Central memory CD4-positive, alpha-beta T cell (primary cell): ENCODE measurements at places on chromosomes 7 and 10.

DNA sequence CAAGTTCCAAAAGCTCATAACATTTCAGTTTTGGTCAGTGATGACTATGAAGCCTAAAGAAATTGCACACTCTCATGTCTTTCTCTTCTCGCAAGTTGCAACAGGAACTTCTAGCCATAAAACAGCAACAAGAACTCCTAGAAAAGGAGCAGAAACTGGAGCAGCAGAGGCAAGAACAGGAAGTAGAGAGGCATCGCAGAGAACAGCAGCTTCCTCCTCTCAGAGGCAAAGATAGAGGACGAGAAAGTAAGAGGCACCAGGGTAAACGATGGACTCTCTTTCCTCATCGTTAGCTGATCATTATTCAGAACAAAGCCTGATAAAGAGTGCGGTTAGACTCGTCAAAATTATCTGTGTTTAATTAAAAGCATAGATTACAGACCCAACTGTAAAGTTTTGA is 94.7 kb downstream of the HDAC9 start:
- DNase-seq, result no peak

- no peak for DNase-seq
Observed at GRCh38 chr10:94430701-94431100, 28.4 kb downstream of the TBC1D12 start.

- DNase-seq, result no peak
Observed at GRCh38 chr10:23192712-23193434, 761 bp downstream of the PTF1A start.

GRCh38 chr10:91550021-91550420 is 82.8 kb downstream of the PPP1R3C start:
- DNase-seq, result no peak

GRCh38 chr10:129342385-129342784 is 124.7 kb upstream of the MGMT start:
- no peak for DNase-seq

GRCh38 chr7:43642897-43643630 is 60.2 kb downstream of the STK17A start:
- no peak for DNase-seq

DNA sequence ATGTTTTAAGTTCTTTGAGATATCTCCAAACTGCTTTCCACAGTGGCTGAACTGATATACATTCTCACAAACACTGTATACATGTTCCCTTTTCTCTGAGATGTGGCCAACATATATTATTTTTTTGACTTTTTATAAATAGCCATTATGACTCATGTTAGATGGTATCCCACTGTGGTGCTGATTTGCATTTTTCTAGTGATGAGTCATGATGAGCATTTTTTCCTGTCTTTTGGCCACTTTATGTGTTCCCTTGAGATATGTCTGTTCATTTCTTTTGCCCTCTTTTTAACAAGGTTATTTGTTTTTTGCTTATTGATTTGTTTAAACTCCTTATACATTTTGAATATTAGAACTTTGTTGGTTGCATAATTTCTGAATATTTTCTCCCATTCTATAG is 1055.1 kb downstream of the NXPH1 start:
- DNase-seq, result no peak

DNA sequence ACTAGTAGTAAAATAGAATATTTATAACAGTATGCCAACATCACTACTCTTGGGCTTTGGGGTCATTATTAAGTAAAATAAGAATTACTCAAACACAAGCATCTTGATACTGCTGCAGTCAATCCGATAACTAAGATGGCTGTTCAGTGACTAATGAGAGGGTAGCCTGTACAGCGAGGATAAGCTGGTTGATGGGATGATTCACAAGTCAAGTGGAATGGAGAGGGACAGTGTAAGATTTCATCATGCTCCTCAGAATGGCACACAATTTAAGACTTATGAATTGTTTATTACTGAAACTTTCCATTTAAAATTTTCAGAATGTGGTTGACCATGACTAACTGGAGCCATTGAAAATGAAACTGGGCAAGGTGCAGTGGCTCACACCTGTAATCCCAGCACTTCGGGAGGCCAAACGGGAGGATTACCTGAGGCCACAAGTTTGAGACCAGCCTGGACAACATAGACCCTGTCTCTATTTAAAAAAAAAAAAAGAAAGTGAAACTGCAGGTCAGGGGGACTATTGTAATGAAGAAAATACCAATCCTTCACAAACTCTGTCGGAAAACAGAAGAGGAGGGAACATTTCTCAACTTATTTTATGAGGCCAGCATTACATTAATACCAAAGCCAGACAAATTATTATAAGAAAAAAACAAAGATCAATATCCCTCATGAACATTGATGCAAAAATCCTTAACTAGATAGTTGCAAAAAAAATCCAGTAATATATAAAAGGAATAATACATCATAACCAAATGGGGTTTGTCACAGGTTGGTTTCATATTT is 11.2 kb downstream of the AVL9 start:
- no peak for DNase-seq

DNA sequence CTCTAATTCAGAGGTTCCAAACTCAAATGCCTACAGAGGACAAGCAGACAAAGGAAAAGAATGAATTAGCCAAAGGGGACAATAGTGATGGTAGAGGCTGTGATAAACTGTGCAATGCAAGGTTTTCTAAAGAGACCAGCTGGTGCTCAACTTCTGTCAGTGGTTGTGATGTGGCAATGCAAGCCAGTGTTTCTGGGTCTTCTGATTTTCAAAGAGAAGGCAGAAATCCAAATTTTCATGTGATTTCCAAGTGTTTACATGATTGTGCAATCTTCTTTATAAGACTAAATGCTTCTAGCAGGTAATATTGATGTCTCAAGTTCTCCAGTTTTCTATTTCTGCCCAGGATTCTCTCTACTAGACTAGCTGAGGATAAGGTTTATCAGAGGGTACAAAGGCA is 135.9 kb downstream of the PCDH15 start:
- DNase-seq, result no peak

GRCh38 chr10:132482090-132482800 is 55.3 kb upstream of the INPP5A start:
- no peak for DNase-seq

GRCh38 chr7:156725073-156725472 is 84.5 kb downstream of the RNF32 start:
- no peak for DNase-seq
